ENCODE measurements at places on chromosomes 2 and 18.

DNA sequence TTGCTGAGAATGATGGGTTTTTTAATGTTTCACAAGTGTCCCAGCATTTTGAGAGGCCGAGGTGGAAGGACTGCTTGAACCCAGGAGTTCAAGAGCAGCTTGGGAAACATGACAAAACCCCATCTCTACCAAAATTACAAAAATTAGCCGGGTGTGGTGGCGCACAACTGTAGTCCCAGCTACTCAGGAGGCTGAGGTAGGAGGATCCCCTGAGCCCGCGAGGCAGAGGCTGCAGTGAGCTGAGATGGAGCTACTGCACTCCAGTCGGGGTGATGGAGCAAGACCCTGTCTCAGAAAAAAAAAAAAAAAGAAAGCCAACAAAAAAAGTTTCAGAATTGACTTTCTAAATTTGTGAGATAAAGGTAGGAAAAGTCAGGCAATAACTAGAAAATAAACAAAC is 8.7 kb downstream of the TFCP2L1 start:
- no peak for DNase-seq

DNA sequence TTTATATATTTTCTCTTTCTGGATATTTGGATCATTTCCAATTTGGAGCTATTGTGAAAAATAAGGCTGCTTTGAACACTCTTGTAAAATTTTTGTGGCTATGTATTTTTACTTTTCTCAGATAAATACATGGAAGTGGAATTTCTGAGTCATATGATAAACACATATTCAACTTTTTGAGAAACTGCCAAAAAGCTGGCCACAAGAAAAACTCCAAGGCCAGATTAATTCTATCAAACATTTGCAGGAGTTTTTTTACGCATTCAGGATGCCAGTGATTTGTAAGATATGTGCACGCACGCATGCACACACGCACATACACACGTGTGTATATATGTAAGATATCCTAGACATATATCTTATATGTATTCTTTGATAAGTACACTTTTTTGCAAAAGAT is 477.5 kb upstream of the SPHKAP start:
- no peak for DNase-seq

- no peak for DNase-seq
Observed at GRCh38 chr2:100208141-100208770, 65.9 kb upstream of the AFF3 start.

DNA sequence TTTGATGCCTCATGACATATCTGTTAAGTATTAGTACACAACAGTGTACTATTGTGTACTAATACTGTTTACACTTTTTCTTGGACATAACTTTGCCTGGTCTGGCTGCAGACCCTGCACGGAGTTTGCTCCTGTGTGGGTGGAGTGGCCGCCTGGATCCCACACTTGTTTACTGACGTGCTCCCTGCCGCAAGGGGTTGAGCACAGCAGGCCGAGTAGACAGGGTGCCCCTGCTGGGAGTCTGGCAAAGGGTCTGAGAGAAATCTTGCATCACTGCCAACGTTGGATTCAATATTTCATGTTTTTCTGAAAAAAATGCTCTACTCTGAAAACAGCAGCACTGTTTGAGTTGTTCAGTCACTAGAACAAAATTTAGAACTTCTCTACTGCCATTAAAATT is 59.0 kb downstream of the PDK1 start:
- DNase-seq: no peak

GRCh38 chr18:3679241-3679640 is 229.3 kb downstream of the TGIF1 start:
- no peak for DNase-seq

DNA sequence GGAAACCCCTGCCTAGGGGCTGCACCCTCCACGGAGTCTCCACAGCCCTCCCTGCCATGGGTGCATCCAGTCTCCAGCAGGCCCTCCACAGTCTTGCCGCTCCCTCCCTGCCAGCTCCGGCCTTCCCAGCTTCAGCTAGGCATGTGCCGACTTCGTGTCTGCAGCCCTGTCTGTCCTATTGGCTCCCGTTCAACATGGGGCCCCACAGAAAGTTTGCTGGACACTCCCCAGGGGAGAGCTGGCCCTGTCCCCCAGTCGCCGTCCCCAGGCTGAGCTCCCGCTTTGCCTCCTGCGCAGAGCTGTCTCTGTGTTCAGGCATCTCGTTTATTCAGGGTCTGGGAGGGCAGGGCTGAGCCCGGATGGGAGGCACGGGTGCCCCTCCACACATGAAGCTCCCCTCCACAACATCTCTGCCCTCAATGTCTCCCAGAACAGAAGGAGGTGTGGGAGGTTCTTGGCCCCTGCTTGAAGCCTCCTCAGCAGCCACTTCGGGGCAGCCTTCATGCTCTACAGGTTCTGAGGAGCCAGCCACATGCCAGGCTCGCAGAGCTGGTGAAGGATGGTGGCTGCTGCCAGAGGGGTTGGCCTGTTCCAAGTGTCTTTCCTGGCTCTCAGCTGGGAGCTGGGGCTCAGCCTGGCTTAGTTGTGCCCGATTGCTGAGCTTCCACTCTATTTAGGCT is 120.1 kb upstream of the PXDN start:
- DNase-seq: no peak

GRCh38 chr2:176146101-176146500 is 5.2 kb upstream of the HOXD4 start:
- DNase-seq: no peak

GRCh38 chr2:132789066-132789465 is 119.1 kb upstream of the LYPD1 start:
- no peak for DNase-seq

DNA sequence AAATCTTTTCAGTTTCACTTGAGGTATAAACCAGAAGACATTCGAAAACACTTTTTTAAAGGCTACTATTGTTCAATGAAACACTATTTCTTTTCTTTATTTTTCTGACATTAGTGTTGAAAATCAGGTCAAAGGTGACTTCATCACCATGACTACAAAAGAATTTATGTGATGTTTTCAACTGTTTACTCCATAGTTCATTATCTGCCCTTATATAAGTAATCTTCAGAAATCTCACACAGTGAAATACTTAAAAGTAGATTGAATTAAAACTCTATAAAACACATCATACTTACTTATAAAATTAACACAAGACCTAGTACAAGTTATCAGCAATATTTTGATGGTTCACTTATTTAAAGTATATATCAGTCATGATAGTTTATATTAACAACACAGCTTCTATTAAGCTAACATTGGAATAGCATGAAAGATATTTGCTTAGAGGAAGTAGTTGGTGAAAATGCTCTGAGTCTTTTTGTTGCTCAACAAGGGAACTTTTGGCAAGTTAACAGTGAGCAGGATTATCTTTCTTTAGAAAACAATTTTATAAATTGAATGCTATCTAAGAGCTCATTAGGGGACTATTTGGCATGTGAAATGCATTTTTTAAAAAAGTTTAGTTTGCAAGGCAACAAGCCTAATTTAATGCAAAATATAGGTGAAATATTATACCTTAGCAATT is 60.8 kb downstream of the MC4R start:
- no peak for DNase-seq

- DNase-seq: no peak
Observed at GRCh38 chr2:56681659-56682396, 498.0 kb downstream of the CCDC85A start.

- DNase-seq: no peak
Observed at GRCh38 chr2:151302879-151303278, 13.4 kb upstream of the NMI start.

GRCh38 chr18:41464278-41464677 is 490.8 kb upstream of the PIK3C3 start:
- DNase-seq: no peak

DNA sequence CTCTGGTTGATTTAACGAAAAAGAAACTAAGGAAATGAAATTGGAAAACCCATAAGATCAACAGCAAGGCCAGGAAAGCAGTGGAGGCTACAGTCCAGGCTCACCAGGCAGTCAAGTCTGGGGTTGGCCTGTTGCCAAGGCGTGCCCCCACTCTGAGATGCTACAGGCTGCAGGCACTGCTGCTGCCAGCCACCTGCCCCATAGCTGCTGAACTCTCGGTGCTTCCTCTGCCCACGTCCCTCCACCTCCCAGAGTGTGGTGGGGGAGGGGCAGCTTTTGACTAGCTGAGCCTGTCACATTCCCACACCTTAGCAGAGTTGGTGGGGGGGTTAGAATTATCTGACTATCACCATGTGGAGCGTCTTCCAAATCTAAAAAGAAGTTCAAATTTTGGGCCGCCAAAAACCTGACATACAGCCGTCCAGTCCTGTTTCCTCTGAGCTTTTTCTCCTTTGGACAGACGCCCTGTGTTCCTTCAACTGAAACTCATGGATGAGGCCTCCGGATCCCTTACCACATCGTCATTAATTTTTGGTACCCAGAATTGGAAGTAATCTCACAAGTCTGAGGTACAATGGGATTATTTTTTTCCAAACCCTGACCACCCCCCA is 3.9 kb upstream of the SH3RF3 start:
- DNase-seq: no peak

GRCh38 chr2:202721621-202722020 is 86.9 kb downstream of the FAM117B start:
- no peak for DNase-seq

GRCh38 chr2:201171259-201171814 is 11.6 kb upstream of the CASP10 start:
- DNase-seq: no peak

DNA sequence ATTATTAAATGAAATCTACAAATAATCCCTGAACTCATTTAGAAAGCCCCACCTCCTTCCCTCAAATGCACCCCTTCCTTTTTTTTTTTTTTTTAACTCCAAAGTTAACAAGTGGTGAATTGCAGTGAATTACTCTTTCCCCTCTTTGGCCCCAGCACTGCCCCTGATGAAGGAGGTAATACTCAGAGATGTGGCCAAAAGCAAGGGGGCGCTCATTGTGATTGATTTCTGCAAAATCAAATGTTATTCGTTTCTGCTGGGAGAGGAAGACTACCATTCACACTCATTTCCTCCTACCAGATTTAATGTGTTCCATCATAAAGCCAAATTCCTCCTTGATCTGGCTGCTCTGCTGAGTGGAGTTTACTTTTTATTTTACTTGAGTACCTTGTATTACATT is 259.4 kb downstream of the GPD2 start:
- no peak for DNase-seq

DNA sequence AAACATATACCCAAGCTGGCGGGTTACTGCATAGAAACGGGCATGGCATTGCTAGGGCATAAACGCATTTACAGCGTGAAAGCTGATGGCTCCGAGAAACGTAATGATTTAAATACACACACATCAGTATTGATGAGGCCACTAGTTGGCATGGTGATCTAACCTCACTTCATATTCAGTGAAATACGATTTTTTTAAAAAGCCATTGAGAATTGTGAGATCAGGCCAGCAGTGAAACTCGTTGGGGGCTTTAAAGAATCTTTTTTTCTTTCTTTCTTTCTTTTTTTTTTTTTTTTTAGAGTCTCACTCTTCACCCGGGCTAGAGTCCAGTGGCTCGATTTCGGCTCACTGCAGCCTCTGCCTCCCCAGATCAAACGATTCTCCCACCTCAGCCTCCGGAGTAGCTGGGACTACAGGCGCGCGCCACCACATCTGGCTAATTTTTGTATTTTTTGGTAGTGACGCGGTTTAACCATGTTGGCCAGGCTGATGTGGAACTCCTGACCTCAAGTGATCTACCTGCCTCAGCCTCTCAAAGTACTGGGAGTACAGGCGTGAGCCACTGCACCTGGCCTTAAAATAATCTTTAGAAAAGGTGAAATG is 2.4 kb upstream of the SMAD7 start:
- DNase-seq: no peak

GRCh38 chr18:36872329-36872728 is 43.4 kb downstream of the KIAA1328 start:
- no peak for DNase-seq

- DNase-seq: no peak
Observed at GRCh38 chr18:51082571-51083267, 52.7 kb downstream of the SMAD4 start.

GRCh38 chr2:217849154-217849975 is 153.4 kb downstream of the TNS1 start:
- no peak for DNase-seq

DNA sequence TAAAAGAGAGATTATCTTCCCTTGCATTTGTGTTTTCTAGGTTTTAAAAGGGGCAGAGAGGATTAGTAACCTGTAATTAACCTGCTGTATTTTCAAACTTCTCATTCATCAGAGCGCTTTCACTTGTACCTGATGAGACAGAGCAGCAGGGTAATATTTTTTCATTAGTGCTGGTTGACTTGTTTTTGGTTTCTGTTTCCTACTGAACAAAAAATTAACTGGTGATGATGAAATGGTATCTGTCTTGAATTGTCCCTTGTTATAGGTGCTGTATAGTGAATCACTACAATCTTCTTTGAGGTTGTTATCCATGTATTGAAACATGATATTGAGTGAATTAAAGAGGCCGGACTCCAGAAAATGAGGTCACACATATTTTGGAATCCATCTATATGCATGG is 37.9 kb downstream of the CDH20 start:
- no peak for DNase-seq

- no peak for DNase-seq
Observed at GRCh38 chr2:134367213-134367612, 113.3 kb downstream of the MGAT5 start.

GRCh38 chr18:267380-267687 is 513 bp downstream of the THOC1 start:
- DNase-seq: no peak

DNA sequence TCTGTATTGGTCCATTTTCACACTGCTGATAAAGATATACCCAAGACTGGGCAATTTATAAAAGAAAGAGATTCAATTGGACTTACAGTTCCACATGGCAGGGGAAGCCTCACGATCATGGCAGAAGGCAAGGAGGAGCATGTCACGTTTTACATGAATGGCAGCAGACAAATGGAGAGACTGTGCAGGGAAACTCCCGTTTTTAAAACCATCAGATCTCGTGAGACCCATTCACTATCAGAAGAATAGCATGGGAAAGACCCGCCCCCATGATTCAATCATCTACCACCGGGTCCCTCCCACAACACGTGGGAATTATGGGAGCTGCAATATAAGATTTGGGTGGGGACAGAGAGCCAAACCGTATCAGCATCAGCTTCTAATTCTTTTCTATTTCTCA is 217.0 kb downstream of the ANAPC1 start:
- no peak for DNase-seq

- DNase-seq: no peak
Observed at GRCh38 chr2:16215902-16216557, 275.7 kb downstream of the MYCN start.

DNA sequence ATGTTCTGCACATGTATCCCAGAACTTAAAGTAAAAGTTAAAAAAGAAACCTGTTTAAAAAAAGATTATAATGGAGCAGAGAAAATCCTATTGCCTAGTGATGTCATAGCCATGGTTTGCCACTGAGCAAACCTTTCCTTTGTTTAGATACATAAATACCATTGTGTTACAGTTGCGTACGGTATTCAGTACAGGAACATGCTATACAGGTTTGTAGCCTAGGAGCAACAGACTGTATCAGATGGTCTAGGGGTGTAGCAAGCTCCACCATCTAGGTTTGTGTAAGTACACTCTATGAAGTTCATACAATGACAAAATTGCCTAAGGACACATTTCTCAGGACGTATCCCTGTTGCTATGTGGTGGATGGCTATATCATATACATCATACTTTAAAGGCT is 13.0 kb downstream of the ICA1L start:
- DNase-seq: no peak

GRCh38 chr2:10080536-10081304 is 509 bp upstream of the CYS1 start:
- no peak for DNase-seq

All from activated T-cell treated with anti-CD3 and anti-CD28 coated beads for 4 hours (primary cell).